Right hindlimb (tissue), 1 donor: ENCODE measurements at places on chromosomes 5 and 9.

GRCh38 chr9:35937227-35937626, 20.7 kb downstream of the OR2S2 start:
- no peak for DNase-seq

- peak; percentile 86 for DNase-seq
Measured at GRCh38 chr9:134570151-134570621, 71.4 kb upstream of the COL5A1 start.

DNA sequence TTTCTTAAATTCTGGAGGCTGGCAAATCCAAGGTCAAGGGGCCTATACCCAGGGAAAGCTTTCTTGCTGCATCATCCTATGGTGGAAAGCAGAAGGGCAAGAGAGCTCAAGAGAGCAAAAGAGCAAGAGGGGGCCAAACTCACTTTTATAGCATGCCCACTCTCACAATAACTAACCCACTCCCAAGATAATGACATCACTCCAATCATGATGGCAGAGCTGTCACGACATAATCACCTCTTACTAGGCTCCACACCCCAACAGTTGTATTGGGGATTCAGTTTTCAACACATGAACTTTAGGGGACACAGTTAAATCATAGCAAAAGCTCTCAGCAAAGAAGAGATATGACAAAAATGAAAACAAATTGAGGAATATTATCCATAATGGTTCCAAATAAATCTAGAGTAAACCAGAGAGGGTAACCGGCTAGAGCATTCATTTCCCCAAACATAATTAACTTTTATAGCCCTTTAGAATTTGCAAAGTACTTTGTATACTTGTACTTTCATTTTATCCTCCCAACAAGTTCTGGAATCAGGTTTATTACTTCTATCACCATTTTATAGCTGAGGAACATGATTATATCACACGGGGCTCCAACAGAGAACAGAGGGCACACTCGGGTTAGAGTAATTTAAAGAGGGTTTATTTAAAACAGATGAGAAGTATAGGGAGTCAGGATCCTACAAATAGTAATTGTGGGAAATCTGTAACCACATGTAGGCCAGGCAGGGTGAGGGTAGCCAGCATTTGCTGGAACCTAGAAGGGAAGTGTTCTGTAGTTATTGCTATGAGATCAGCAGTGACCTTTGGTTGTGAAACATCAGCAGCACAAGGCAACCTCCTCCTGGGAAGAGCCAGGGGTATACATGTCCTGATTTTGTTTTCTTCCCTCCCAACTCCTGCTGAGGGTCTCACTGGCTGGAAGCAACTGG, 7.2 kb upstream of the TARS1 start:
- DNase-seq: no peak

GRCh38 chr9:35996358-35996970, 38.5 kb upstream of the OR2S2 start:
- no peak for DNase-seq

- DNase-seq: peak; percentile 74
Measured at GRCh38 chr5:151095341-151096000, 14.6 kb upstream of the TNIP1 start.

- DNase-seq: no peak
Measured at GRCh38 chr5:125337294-125337693, 590.9 kb upstream of the ZNF608 start.

DNA sequence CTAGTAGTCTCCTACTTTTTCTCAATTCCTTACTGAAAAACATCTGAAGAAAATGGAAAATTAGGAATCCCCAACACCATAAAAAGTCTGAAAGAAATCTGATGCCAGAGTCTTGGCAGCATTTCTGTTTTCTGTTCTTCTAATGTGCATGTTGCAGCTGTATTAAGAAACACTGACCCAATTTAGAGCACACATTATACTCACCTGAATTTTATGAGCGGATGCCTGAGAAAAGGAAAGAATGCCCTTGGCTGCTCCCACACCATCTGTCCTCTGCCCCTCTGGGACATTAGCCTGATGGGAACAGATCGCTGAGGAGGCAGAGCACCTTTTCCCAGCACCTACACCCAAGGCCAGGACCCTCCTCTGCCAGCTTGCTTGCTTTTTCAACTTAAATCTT, 14.1 kb upstream of the ANP32B start:
- DNase-seq: no peak

DNA sequence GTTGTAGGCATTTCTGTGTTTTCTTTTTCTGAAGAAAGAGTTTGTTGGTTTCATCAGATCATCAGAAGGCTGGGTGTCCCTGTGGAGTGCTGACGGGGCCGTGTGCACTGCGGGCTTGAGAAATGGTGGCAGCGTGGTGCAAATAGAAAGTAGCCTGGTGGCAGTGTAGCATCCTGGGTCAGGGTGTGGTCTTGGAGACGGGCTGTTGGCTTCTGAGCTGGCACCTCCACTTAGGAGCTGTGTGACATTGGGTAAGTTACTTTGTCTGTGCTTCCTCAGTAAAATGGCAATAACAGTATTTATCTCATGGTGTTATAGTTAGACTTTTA, 10.0 kb upstream of the NDST1 start:
- DNase-seq: no peak

DNA sequence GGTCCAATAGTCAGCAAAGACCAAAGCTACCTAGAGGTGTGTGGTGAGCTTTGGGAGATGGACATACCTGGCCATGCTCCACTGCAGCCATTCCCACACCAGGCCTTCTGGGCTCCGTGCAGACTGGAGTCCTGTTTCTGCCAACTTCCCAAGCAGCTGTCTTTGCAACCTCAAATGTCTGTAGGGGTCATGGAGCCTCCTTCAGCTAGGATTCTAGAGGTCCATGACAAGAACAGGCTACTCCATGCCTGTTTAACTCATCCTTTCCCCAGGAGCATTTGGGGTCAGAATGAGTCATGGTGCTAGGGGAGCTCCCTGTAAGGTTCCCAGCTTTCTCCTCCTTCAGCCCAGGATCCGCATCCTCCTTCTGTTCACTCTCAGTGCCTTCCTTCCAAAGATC, 17.1 kb downstream of the VPS13A start:
- no peak for DNase-seq

DNA sequence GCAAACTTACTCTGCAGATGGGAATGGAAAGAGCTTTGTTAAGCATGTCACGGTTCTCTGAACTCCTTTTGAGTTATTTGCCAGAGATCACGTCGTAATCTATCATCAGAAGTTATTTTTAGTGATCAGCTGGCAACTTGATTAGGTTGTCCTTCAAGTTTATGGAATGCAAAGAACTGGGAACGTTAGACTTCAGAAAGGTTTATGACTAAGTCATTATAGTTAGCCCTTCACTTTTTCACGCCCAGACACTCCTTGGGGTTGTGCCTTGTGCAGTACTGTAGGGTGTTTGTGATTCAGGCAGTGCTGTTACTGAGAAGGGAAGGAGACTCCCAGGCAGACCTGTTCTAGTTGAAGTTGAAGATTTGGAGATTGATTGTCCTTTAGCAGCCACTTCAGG, 26.8 kb upstream of the PHF2 start:
- no peak for DNase-seq

GRCh38 chr9:133782157-133783130, 44.3 kb upstream of the SARDH start:
- DNase-seq: peak; percentile 83

DNA sequence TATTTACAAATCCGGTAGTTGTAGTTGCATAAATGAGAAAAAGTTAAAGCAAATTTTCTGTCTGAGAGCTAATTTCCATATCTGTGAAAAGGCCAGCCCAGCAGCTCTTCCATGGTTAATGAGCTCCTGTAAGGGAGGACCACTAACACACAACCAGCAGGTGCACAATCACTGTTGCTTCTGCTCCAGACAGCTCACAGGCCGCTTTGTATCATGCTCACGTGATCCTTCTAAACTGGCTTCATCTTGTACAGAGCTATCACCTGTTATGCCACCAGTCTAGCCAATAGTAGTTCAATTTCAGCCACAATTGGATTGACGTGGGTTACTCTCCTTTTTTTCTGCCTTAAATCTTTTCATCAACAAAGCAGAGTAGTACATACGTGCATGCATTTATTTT, 38.3 kb upstream of the FBXL17 start:
- no peak for DNase-seq

- DNase-seq: no peak
Measured at GRCh38 chr9:90547896-90548295, 94.7 kb downstream of the DIRAS2 start.

- no peak for DNase-seq
Measured at GRCh38 chr5:55071413-55071812, 31.0 kb upstream of the GZMA start.

GRCh38 chr5:78108564-78108963, 185.9 kb downstream of the AP3B1 start:
- DNase-seq: no peak

GRCh38 chr5:94577466-94578245, 40.7 kb downstream of the KIAA0825 start:
- DNase-seq: no peak

DNA sequence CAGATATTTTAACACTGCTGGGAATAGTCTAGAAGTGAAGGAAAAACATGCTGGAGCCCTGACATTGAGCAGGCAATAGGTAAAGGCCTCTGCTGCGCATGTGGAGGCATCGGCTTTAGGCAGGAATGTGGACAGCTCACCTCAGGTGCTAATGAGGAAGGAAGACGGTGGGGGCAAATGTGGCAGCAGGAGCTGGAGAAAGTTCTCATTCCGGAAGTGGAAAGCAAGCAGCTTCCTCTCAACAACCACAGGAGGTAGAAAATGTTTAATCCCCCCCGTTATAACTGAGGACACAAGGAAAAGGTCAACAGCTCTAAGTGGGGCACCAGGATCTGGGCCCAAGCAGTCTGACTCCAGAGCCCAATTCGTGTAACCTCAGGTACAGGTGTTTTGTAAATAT, 7.6 kb upstream of the RPS14 start:
- no peak for DNase-seq

GRCh38 chr5:99019812-99020697, 91.2 kb upstream of the CHD1 start:
- DNase-seq: no peak

- DNase-seq: no peak
Measured at GRCh38 chr5:69326365-69326764, 6.2 kb downstream of the CCDC125 start.

GRCh38 chr5:77937015-77937908, 161.1 kb upstream of the TBCA start:
- no peak for DNase-seq

DNA sequence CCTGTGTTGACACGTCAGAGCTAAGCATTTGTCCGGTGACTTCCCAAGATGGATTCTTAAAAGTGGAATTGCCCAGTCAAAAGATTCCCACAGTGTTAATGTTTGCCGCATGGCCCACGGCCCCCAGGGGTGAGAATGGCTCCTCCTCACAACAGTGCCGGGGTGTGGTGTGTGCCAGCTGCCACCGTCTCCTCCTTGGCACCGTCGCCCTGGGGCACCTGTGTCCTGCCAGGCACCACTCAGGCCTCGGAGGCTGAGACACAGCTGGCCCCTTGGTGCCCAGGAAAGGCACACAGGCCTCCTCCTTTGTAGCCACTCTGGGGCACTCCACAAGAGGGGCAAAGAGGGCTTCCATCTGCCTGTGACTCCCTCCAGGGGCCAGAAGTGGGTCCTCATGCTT, 4.3 kb downstream of the KCNT1 start:
- DNase-seq: no peak

DNA sequence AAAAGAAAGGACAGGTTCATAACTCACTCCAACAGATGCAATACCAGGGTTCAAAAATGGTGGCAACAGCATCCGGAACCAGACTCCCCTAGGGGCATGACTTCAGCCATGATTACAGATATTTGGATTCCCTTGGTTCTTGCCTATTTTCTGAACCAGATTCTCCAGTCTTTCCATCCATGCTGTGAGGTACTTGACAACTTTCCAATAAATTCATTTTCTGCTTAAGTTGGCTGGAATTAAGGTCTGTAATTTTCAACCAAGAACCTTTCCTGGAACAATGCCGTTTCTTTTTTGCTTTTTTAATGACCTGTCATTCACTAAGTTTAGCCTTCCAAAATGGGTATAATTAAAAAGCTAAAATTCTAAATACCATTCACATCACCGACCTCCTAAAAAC, 52.2 kb downstream of the SCAI start:
- no peak for DNase-seq

- DNase-seq: no peak
Measured at GRCh38 chr5:62828742-62829603, 250.4 kb downstream of the LRRC70 start.

DNA sequence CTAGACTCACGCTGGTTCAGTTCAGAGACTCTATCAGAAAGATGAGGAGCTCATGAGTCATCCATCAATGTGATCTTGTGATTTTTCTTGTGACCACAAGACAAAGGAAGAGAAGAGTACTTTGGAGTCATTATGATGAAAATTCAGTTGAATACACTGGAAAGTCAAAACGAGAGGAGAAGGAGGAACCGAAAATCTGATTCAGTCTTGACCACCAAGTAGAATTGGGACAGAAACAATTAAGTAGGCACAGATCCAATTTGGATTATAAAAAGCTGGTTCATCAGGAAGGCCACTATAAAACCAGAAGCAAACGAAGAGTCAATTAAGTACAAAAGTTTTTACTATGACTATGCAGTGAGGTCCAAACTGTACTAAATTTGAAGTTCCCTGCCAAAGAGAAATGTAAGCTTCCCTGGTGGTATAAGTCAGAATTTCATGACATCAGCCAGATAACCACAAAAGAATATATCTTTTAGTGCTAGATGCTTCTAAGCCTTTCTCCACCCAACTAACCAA, 90.9 kb downstream of the THBS4 start:
- no peak for DNase-seq

DNA sequence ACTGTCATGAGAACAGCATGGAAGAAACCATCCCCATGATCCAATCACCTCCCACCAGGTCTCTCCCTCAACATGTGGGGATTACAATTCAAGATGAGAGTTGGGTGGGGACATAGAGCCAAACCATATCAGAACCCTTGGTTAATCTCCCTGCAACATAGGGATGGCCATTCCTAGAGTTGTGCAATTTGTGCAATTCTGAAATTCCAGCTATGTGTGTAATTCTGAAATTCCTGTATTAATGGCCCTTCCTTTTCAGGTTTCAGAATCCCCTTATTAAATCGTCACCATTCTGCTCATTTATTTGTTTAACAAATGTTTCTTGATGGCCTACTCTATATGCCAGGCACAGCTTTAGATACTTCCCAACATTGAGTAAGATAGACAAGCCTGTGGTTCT, 282.6 kb downstream of the SMARCA2 start:
- DNase-seq: no peak

DNA sequence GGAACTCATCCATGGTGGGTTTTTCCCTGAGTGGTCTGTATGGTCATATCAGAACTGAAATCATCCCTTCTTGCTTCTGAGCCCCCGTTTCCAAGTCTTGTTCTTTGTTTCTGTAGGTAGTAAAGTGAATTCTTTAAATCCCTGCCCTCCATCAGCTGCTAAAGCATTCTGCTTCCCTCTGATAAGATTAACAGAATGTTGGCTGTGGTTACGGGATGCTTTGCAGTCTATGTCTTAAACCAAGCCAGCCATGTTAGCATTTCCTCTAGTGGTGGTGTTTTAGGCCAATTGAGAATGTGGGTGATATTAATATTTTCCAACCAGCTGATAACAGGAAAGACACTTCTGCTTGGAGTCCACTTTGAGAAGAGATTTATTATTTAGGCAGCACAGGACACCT, 22.0 kb upstream of the KCNIP1 start:
- no peak for DNase-seq
